IMR-90 (cell line): ENCODE measurements at places on chromosomes 4 and X. TPM values are rescaled to one million over a fixed set of nuclear protein-coding genes. Genes with fewer than 3 reads are reported as not detected.
A peak's percentile ranks its signal among the peaks of the same experiment; 100 is the strongest.

DCUN1D4 gene
- 37.8 and 44.3 TPM in 2 replicates for total RNA-seq

WWC2 gene
- 27.4 and 28.1 TPM in 2 replicates for total RNA-seq

CSAG1 gene
- not detected in 2 replicates for total RNA-seq

TMPRSS11B gene
- total RNA-seq: not detected in 2 replicates

ADRA2C gene
- total RNA-seq: under 0.01 and 0.28 TPM in 2 replicates

LONRF3 gene
- total RNA-seq: not detected in 2 replicates

ENPP6 gene
- total RNA-seq: not detected in 2 replicates

JCHAIN gene
- 0.72 and 0.83 TPM in 2 replicates for total RNA-seq

GRCh38 chr4:163495900-163496299 lies 1.4 kb downstream of the TMA16 start:
- DNase-seq: no peak
- no peak overlapping the region for H3K27ac ChIP-seq
- peaks cover 3% of the 10 kb centered on the region for H3K4me1 ChIP-seq
- no peaks in the 10 kb centered on the region for H3K36me3 ChIP-seq
- no peaks in the 10 kb centered on the region for H3K27me3 ChIP-seq
- H3K4me3 ChIP-seq: peak overlapping the region; percentile 29; the same call in 1 of the 2 replicates

GRCh38 chr4:56723201-56723605 lies 42.1 kb upstream of the HOPX start:
- H3K36me3 ChIP-seq: no peaks in the 10 kb centered on the region
- H3K4me3 ChIP-seq: no peak overlapping the region
- peaks cover 4% of the 10 kb centered on the region; the same call in 1 of the 2 replicates for H3K27me3 ChIP-seq
- H3K27ac ChIP-seq: no peak overlapping the region

- no peaks in the 10 kb centered on the region for H3K27me3 ChIP-seq
- DNase-seq: no peak
- H3K27ac ChIP-seq: no peak overlapping the region
- H3K4me3 ChIP-seq: no peak overlapping the region
Observed at GRCh38 chr4:7009564-7009963, 33.6 kb upstream of the TADA2B start.

DNA sequence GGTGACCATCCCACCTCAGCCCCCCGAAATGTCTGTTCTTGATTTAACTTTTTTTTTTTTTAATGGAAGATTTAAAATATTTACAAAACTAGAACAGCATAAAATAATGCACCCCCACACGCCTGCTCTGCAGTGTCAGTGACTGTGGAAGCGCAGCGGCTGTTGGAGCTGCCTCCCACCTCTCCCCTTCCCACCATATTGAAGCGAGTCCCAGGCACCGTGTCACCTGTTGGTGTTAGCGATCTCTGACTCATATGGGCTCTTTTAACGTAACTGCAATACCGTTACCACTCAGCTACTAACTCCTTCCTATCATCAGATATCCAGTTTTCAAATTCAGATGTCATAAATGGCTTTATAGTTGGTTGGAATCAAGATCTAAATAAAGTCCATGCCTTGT lies 17.1 kb upstream of the TADA2B start:
- no peaks in the 10 kb centered on the region for H3K27me3 ChIP-seq
- no peak overlapping the region for H3K4me3 ChIP-seq
- peaks cover 49% of the 10 kb centered on the region for H3K36me3 ChIP-seq
- H3K4me1 ChIP-seq: peaks cover 11% of the 10 kb centered on the region
- no peak overlapping the region for H3K27ac ChIP-seq

- H3K4me1 ChIP-seq: no peaks in the 10 kb centered on the region; the same call in 1 of the 2 replicates
- no peaks in the 10 kb centered on the region for H3K27me3 ChIP-seq
- DNase-seq: peak; percentile 7
Observed at GRCh38 chr4:39658756-39659155, 20.1 kb upstream of the SMIM14 start.

- DNase-seq: peak; percentile 47
- H3K27ac ChIP-seq: no peak overlapping the region
- H3K4me1 ChIP-seq: no peaks in the 10 kb centered on the region
- H3K4me3 ChIP-seq: no peak overlapping the region
Observed at GRCh38 chrX:21493226-21493830, 119.1 kb downstream of the CNKSR2 start.

DNA sequence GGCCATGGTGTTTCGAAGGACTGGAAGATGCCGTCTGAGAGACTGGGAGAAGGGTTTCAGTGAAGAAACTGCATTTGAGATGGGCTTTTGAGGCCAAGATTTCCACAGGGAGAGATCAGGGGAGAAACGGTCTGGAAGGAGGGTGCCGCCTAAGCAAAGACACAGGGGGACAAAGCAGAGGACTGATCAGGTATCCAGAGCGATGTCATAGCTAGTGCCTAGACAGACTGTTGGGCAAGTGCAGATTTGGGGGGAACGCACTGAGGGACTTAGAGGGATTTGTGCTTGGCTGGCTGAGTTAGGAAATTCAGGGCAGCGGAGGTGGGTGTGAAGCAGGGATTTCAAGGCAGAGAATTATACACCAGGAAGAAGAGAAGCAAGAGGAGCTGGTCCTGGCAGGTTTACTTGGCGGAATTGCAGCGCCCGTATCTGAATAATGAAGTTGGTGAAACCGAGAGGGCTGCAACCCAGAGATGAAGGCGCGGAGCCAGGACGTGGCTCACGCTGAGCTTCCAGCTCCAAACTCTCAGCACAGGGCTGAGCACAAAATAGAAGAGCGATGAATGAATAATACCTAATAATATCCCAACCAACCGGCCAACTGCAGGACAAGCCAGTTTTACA lies 106.9 kb downstream of the MAML3 start:
- H3K4me3 ChIP-seq: no peak overlapping the region
- H3K27me3 ChIP-seq: no peaks in the 10 kb centered on the region
- DNase-seq: no peak
- peak overlapping the region; percentile 15; the same call in 1 of the 2 replicates for H3K27ac ChIP-seq

DNA sequence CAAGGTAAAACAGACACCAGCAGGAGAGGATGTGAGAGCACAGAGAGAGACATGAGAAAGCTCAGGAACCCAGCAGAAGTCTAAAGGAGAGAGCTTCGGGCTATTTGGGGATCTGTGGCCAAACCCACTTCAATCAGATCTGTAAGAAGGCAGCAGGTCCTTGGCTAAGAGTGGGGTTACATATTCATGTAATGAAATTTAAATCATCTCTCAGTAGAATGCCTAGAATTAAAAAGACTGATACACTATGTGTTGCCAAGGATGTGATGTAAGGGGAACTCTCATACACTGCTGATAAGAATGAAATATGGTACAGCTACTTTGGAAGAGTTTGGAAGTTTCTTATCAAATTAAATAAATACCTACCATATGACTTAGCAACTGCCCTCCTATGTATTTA lies 35.8 kb downstream of the PDE5A start:
- peak; percentile 55 for DNase-seq
- H3K4me1 ChIP-seq: peaks cover 12% of the 10 kb centered on the region
- no peak overlapping the region for H3K4me3 ChIP-seq
- peaks cover 34% of the 10 kb centered on the region for H3K36me3 ChIP-seq
- H3K27ac ChIP-seq: no peak overlapping the region
- no peaks in the 10 kb centered on the region for H3K27me3 ChIP-seq

DNA sequence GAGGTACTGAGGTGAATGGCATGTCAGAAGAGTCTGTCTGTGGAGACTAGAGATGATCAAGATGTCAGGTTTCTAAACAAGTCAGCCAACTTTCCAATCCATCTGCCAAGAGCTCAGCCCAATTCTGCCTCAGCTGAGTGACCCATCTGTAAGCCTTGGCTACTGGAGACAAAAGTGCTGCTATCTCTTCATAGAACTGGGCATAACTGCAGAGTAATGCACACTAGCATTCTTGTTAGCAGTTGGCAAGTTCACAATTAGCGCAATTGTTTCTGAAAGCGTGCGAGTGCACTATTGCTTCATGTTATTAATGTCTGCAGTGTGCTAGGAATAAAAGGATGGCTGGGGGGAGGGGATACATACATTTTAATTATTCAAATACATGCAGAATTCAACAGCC lies 32.9 kb upstream of the SH3D19 start:
- no peaks in the 10 kb centered on the region for H3K4me1 ChIP-seq
- H3K4me3 ChIP-seq: no peak overlapping the region
- H3K36me3 ChIP-seq: no peaks in the 10 kb centered on the region
- peaks cover 6% of the 10 kb centered on the region; the same call in 1 of the 2 replicates for H3K27me3 ChIP-seq
- DNase-seq: no peak

DNA sequence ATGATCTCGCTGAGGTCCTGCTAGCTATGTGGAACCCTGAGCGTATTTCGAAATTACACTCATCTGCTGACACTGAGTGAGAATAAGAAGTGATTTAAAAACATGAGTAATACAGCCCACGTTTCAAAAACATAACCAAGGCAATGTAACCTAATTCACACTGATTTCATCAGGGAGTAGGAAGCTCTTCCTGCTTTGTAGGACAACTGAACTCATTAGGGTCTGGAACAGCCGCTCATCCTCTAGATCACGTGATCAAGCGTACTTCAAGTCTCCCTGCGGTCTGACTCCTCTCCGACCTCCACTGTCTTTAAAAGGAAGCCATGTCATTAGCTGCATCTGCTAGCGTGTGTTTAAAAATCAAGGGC lies 138.0 kb downstream of the NSUN7 start:
- H3K4me3 ChIP-seq: no peak overlapping the region
- H3K36me3 ChIP-seq: peaks cover 11% of the 10 kb centered on the region; the same call in 1 of the 2 replicates
- no peaks in the 10 kb centered on the region for H3K27me3 ChIP-seq
- H3K4me1 ChIP-seq: peaks cover 5% of the 10 kb centered on the region
- peak; percentile 92 for DNase-seq

DNA sequence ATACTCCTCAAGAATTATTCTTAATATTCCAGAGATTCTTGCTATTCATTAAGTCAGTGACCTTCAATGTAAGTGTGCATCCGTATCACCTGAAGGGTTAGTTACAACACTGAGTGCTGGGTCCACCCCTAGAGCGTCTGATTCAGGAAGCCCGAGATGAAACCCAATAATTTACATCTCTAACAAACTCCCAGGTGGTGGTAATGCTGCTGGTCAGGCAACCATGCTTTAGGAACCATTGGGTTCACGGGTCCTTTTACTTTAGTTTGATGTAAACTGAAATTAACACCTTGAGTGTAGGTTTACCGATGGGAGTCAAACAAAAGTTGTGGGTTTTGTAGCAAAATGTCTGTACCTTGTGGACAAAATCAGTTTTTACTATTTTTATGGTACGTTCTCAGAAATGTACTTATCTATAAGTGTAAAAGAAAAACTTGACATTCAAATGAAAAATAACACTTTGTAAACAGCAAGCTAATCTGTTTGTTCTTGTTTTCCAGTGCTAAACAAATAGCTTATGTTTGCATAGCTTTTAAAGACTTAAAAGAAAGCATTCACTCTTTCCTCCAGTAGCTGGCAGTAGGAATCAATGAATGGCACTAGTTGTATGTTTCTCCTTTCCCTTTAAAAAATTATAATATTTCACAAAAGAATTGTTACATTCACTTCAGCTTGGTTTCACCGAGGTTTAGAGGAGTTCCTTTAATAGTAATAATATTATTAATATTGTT lies 32.7 kb downstream of the ACE2 start:
- peaks cover 21% of the 10 kb centered on the region for H3K27me3 ChIP-seq
- no peak overlapping the region for H3K27ac ChIP-seq
- no peak for DNase-seq
- H3K36me3 ChIP-seq: no peaks in the 10 kb centered on the region
- no peak overlapping the region for H3K4me3 ChIP-seq

- H3K36me3 ChIP-seq: no peaks in the 10 kb centered on the region
- no peaks in the 10 kb centered on the region for H3K27me3 ChIP-seq
- peaks cover 7% of the 10 kb centered on the region for H3K4me1 ChIP-seq
- no peak overlapping the region for H3K27ac ChIP-seq
Observed at GRCh38 chr4:42341518-42342026, 55.7 kb upstream of the SHISA3 start.

DNA sequence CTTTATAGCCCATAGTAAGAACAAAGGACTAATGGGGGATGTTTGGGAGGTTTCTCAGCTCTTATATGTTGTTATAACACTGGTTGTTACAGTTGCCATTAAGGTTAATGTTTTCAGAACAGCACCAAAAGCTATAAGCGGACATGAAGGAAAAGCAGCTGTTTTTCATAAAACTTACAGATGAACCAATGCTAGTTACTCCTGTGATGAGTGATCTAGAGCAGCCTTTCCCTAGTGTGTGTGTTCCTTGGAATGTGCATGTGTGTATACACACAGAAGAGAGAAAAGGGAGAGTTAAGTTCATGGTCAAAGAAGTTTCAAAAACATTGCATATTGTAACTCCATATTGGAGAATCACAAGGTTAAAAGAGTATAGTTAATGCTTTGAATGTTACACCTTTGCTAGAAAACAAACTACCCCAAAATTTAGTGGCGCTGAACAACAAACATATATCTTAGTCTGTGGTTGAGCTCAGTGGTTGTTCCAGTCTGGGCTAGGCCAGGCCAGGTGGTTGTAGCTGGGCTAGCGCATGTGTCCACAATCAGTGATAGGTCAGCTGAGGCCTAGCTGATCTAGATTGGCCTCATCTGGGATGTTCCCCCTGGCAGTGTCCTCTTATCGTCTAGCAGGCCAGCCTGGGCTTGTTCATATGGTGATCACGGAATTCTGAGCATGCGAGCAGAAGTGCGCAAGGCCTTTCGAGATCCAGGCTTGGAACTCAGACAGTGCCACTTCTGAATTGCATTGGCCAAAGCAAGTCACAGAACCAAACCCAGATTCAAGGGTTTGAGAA lies 151.0 kb downstream of the NHS start:
- no peaks in the 10 kb centered on the region for H3K36me3 ChIP-seq
- H3K27ac ChIP-seq: peak overlapping the region; percentile 77; the same call in 1 of the 2 replicates
- DNase-seq: peak; percentile 62
- H3K4me1 ChIP-seq: peaks cover 9% of the 10 kb centered on the region
- no peak overlapping the region for H3K4me3 ChIP-seq
- H3K27me3 ChIP-seq: no peaks in the 10 kb centered on the region

GRCh38 chr4:2817701-2818350 lies 24.9 kb downstream of the SH3BP2 start:
- H3K36me3 ChIP-seq: peaks cover 19% of the 10 kb centered on the region
- no peak for DNase-seq
- peak overlapping the region; percentile 74; the same call in 1 of the 2 replicates for H3K27ac ChIP-seq
- peaks cover 14% of the 10 kb centered on the region for H3K4me1 ChIP-seq
- peak overlapping the region; percentile 82 for H3K4me3 ChIP-seq

DNA sequence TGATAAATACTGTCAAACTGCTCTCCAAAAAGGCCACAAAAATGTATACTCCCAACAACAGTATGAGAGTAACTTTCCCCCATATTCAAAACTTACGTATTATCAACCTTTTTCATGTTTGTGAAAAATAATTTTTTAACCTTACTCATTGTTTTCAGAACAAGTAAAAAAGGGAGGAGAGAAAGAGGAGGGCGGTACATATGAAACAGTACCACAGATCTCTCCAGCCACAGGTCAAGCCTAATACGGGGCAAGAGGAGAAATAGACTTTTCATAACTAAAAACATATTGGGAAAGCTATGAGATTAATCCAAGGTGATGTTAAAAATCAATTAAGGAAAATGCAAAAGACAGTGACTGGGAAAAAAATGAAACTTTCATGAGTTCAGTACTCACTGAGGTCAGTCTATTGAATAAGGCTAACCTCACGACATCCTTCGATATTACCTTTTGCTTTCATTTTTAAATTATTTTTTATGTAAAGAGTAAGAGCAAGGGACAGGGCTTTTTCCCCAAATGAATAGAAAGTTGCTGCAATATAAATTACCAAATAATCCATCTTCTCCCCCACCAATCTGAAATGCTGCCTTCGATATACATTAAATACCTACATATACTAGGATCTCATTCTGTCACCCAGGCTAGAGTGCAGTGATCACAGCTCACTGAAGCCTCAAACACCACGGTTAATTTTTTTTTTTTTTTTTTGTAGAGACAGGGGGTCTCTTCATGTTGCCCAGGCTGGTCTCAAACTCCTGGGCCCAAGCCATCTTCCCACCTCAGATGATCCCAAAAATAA lies 25.3 kb downstream of the FBXW7 start:
- H3K4me3 ChIP-seq: no peak overlapping the region
- H3K27me3 ChIP-seq: no peaks in the 10 kb centered on the region
- no peak overlapping the region for H3K27ac ChIP-seq
- H3K4me1 ChIP-seq: peaks cover 2% of the 10 kb centered on the region; the same call in 1 of the 2 replicates
- no peaks in the 10 kb centered on the region for H3K36me3 ChIP-seq
- no peak for DNase-seq
